ENCODE measurements at places on chromosomes 12 and 14. TPM values are rescaled to one million over a fixed set of nuclear protein-coding genes. Genes with fewer than 3 reads are reported as not detected.

The CAPS2 gene
- total RNA-seq, result 17.9 TPM

The CEBPE gene
- total RNA-seq, result 0.29 TPM

The CLEC2D gene
- 36.5 TPM for total RNA-seq

The INHBC gene
- not detected for total RNA-seq

The TRHDE gene
- total RNA-seq, result 2.3 TPM

Data from aorta (tissue), 5 donors.